Astrocyte (in vitro differentiated cells and primary cell): ENCODE measurements at places on chromosomes 6 and 20. TPM values are rescaled to one million over a fixed set of nuclear protein-coding genes. Genes with fewer than 3 reads are reported as not detected.

DNA sequence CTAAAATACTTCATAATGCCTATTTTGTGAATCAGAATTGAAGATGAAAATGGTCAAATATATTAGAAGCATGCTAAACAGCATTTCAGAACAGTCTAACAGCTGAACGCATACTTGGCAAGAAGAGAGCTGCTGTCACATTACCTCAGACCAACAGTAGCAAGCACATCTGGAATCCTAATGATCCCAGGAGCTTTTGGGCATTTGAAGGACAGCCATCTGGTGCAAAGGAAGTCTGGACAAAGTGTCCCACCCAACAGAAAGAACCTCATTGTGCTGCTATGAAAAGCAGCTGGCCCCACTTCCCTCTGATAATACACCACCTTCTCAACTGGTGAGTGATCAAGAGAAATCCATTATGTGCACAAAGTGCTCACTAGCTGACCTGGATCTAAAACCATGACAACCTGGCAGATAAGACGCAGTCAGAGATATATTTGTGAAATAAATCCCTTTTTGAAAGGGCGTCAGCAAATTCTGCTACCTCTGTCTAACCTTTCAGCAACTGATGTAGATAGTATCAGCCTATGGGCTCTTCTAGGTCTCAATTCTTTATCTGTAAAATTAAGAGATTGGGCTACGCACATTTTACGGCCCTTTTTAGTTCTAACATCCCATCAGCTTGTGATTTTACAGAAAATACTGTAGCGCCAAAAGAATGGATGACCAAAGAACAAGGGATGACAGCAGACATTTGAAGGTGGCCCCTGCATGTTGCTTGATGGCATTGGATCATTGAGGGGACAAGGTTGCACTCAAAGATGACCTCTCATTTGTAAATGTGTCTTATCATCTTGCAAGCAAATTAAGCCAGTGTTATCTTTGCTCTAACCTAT is 78.7 kb downstream of the SGK1 start:
- DNase-seq, result no peak

DNA sequence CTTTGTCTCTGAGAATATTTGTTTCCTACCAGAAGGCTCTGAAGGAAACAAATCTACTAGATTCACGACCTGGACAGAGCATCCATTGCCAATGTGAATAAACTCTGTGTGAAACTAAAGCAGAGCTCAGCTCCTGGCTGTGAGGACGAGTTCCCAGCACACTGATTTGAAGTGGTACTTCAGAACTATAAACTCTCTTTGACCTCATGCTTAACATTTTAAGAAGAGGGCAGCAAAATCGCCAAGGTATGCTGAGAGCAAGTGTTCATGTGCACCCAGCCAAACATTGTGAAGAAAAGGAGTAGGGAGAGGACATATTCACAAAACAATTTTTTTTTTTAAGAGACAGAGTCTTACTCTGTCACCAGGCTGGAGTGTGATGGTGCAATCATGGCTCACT is 33.7 kb upstream of the ZNF133 start:
- no peak for DNase-seq

DNA sequence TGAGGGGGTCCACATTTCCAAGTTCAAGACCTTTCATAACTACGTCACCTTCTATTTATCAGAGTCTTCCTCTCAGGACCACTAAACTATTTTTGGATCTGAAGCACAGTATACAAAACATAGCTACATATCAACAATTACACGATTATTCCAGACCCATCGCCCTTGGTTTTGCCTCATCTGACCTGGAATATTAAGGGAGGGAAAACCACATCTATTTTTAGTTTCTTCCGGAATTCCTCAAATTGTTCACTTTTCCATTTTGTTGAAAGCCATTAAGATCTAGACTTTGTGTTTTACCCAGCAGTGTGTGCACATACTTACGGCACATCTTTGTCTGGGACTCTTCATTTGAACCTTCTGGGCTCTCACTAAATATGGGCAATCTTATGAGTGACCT is 12.0 kb upstream of the ADGRF5 start:
- DNase-seq, result peak; percentile 50

GRCh38 chr6:163892824-163893561 is 478.5 kb downstream of the QKI start:
- no peak for DNase-seq

TRIM10 gene
- total RNA-seq, result not detected in 2 replicates

- no peak for DNase-seq
Measured at GRCh38 chr6:146870760-146871159, 272.0 kb downstream of the ADGB start.
